ENCODE measurements at places on chromosomes 7 and 10. TPM values are rescaled to one million over a fixed set of nuclear protein-coding genes. Genes with fewer than 3 reads are reported as not detected.

DNA sequence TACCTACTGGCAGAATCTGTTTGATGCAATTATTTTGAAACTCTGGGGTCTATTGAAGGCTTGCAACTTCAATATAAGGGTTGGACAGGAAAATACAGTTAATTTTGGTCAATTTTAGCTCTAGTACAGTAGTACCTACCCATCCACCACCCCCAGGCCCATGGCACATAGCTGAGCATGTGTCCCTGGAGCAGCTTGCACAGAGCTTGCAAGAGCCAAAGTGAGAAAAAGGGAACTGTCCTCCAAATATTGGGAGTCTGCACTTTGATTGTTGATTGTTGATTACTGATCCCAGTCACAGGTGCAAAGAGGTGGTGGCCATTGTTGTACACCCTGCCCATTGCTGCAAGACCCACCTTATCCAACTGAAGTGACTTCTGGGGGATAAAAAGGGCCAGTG is 52.8 kb downstream of the DDC start:
- no peaks in the 10 kb centered on the region for H3K4me1 ChIP-seq
- no peak for DNase-seq
- H3K27me3 ChIP-seq, result no peaks in the 10 kb centered on the region
- no peak overlapping the region for H3K4me3 ChIP-seq
- H3K36me3 ChIP-seq, result no peaks in the 10 kb centered on the region

GRCh38 chr7:116499168-116500077 is at the start of gene CAV2:
TSS of gene CAV2 (plus strand) at chr7:116499738. CDS start at chr7:116499782, 44 bp downstream.
- no peak within 1 kb of the TSS for H3K27ac ChIP-seq
- peak within 1 kb of the TSS; percentile 33 for H3K4me3 ChIP-seq
- DNase-seq, result no peak

DNA sequence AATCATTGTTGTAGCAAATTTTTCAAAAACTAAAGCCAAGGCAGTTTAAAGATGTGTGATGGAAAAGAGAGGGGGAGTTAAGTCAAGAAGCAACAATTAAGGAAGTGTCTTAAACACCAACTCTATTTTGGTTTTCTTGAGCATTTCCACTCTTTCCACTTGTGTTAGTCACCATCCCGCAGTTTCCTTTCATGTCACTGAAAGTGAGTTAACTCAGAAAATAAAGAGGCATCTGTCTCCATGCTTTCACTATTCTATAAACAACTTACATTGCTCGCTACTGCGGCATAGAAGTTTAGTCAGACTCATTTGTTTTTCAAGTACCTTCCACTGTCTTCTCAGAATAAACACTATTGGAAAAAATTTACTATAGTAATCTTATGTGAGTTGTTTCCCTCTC is 284.9 kb upstream of the SEMA3D start:
- DNase-seq, result no peak
- H3K27me3 ChIP-seq, result no peaks in the 10 kb centered on the region
- no peaks in the 10 kb centered on the region for H3K4me1 ChIP-seq
- no peaks in the 10 kb centered on the region for H3K36me3 ChIP-seq
- no peak overlapping the region for H3K27ac ChIP-seq

- no peak overlapping the region for H3K27ac ChIP-seq
- H3K4me3 ChIP-seq, result no peak overlapping the region
- DNase-seq, result no peak
- H3K4me1 ChIP-seq, result no peaks in the 10 kb centered on the region
Measured at GRCh38 chr10:95567903-95568630, 6.9 kb upstream of the SORBS1 start.

DNA sequence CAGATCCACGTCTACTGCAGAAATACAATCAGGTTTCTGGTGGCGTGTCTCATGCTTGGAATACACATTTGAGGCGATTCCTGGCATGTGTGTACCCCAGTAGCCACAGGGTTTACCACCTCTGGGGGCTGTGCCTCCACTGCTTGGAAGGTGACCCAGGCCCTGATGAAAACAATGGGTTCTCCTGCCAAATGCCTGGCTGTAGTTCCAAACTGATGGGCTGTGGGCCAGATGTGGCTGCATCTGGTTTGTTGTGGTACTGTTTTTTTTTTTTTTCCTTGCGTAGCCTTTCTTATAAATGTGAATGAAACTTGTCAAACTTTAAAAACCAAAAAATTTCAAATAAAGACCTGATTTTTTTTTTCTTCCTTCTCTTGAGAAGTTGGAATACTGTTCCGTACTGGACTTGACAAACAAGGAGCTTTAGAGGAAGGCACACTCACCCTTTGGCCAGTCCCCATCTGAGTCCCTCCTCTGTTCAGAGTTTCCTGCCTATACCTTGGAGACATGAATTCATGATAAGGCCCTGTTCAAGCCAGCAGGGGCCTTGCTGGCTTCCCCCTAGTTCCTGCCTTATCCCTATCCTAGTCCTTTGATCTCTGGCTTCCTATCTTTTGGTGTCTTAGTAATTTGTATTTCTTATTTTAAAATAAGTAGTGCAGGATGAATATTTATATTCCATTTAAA is 217.1 kb downstream of the PHTF2 start:
- H3K27me3 ChIP-seq, result no peaks in the 10 kb centered on the region
- no peak overlapping the region for H3K27ac ChIP-seq
- no peak overlapping the region for H3K4me3 ChIP-seq
- no peak for DNase-seq
- H3K4me1 ChIP-seq, result no peaks in the 10 kb centered on the region

GRCh38 chr7:47580175-47580706 is 1.7 kb downstream of the TNS3 start:
- H3K27ac ChIP-seq, result no peak overlapping the region
- no peaks in the 10 kb centered on the region for H3K27me3 ChIP-seq
- no peak overlapping the region for H3K4me3 ChIP-seq
- H3K4me1 ChIP-seq, result no peaks in the 10 kb centered on the region
- no peaks in the 10 kb centered on the region for H3K36me3 ChIP-seq

- no peak overlapping the region for H3K4me3 ChIP-seq
- H3K36me3 ChIP-seq, result no peaks in the 10 kb centered on the region
- DNase-seq, result no peak
- H3K27ac ChIP-seq, result peak overlapping the region; percentile 63
Measured at GRCh38 chr10:46273506-46274477, 13.0 kb upstream of the ANTXRL start.

DNA sequence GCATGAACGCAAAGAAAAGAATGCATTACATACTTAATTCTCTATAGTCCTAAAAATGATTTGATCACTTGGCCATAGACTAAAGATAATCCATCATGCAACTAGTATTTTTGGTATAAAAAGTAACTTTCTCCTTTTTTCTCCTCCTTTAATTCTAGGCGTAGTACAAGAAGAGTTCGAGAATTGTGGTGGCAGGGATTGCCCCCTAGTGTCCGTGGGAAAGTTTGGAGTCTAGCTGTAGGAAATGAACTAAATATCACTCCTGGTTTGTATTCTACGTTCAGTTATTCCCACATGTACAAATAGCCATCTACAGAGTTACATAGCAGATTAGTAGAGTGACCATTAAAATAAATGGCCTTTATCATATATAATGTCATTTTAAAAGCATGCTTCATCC is 45.5 kb upstream of the HELLS start:
- H3K4me1 ChIP-seq, result no peaks in the 10 kb centered on the region
- no peaks in the 10 kb centered on the region for H3K27me3 ChIP-seq
- H3K4me3 ChIP-seq, result no peak overlapping the region
- H3K36me3 ChIP-seq, result no peaks in the 10 kb centered on the region
- DNase-seq, result no peak

DNA sequence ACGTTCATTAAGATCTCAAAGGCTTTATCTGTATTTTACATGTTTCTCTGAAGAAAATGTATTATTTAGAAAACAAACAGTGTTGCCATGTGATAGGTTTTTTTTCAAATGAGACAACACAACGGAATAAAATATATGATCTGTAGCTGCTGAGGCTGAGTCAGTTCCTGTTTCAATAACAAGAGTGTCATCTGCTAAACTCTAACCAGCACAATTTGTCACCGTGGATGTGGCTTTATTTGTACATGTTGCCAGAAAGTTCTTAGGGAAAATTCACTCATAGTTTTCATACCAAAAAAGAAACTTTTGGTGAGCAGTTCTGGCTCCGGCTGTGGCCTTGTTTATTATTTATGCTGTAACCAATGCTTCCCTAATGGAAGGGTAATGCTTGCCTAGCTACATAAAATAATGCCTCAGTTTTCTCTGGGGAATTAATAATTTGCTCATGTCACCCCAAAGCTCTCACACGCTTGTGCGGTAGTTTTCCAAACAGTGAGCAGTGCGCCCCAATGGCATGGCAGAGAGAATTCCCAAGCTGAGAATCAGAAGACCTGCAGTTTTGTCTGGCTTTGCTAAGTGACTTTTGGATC is 20.3 kb upstream of the KLF6 start:
- H3K27me3 ChIP-seq, result no peaks in the 10 kb centered on the region
- H3K4me1 ChIP-seq, result peaks cover 89% of the 10 kb centered on the region
- peak; percentile 46 for DNase-seq
- H3K4me3 ChIP-seq, result no peak overlapping the region

The TAS2R60 gene
- 0.38 TPM for total RNA-seq

Measured in T-cell (primary cell).